Skin of body (tissue), 3 donors: ENCODE measurements at places on chromosomes 6 and 20. TPM values are rescaled to one million over a fixed set of nuclear protein-coding genes. Genes with fewer than 3 reads are reported as not detected.

The NHSL1 gene
- 21.6 TPM for total RNA-seq

The SYNGAP1 gene
- 8.8 TPM for total RNA-seq

The LINC00237 gene
- not detected for total RNA-seq

The LHFPL5 gene
- not detected for total RNA-seq

The TSPYL1 gene
- 56.8 TPM for total RNA-seq

The OPRM1 gene
- not detected for total RNA-seq

The TBXT gene
- total RNA-seq = not detected

The MRAP2 gene
- total RNA-seq = 5.6 TPM

The DEFB126 gene
- total RNA-seq = not detected

The COL9A1 gene
- 1.8 TPM for total RNA-seq

The TP53INP2 gene
- total RNA-seq = 3.8 TPM

The ATP9A gene
- 24.6 TPM for total RNA-seq

The OSER1 gene
- 29.7 TPM for total RNA-seq

The BPIFB2 gene
- not detected for total RNA-seq

The KATNA1 gene
- total RNA-seq = 23.7 TPM
